ENCODE measurements at places on chromosomes 16 and 17.

- no peak for DNase-seq
Measured at GRCh38 chr17:76382803-76383545, 1.4 kb upstream of the SPHK1 start.

GRCh38 chr16:57163842-57164241, 22.0 kb downstream of the PSME3IP1 start:
- no peak for DNase-seq

- DNase-seq, result no peak
Measured at GRCh38 chr16:12168074-12169000, 191.8 kb downstream of the SNX29 start.

GRCh38 chr17:2057175-2057759, 2.4 kb downstream of the HIC1 start:
- no peak for DNase-seq

GRCh38 chr16:87323727-87324410, 6.7 kb upstream of the C16orf95 start:
- DNase-seq, result no peak

DNA sequence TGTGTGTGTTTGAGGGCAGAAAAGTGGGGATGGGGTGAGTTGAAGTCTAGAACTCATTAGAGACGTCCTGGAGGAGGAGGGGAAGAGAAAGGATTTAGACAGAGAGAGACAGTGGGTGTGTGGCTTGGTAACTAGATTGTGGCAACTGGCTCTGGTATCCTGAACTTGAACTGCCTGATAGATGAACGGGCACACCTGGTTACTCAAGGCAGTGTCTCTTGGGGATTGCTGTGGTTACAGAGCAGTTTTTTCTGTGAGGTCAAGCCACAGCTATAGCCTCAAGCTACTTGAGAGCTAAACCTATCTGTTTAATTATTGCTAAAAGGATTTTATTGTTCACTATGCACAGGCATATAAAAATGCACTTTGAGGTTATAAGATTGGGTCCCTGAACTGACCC, 29.8 kb upstream of the MYH2 start:
- DNase-seq, result no peak

- no peak for DNase-seq
Measured at GRCh38 chr17:36205637-36206485, 5.0 kb upstream of the CCL4L2 start.

GRCh38 chr16:27374221-27374803, 27.7 kb upstream of the IL21R start:
- no peak for DNase-seq

DNA sequence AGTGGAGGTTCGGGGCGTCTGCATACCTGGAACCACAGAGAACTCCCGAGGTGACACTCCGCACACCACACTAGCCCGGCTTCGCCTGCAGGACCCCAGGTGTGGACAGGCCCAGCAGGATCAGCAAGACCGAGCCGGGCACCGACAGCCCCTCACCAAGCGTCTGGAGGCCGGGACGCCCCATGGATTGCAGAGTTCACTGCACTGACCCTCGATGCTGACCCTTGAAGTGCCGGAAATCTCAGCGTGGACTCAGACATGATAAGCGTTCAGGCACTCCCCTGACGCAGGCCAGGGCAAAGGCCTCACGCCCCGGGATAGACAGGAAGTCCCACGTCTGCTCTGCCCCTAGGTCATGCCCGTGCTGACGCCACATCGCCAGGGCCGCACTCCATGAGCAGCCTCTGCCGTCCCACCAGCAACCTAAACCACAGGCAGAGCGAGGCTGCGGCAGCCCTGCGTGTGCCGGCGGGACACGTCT, 26.0 kb downstream of the ACSF3 start:
- no peak for DNase-seq

GRCh38 chr17:8069587-8069860, 18.0 kb downstream of the ALOX12B start:
- no peak for DNase-seq

GRCh38 chr17:81254955-81255717, 16.0 kb downstream of the NDUFAF8 start:
- peak; percentile 92 for DNase-seq

GRCh38 chr16:86609115-86609514, 30.8 kb downstream of the FOXL1 start:
- no peak for DNase-seq

DNA sequence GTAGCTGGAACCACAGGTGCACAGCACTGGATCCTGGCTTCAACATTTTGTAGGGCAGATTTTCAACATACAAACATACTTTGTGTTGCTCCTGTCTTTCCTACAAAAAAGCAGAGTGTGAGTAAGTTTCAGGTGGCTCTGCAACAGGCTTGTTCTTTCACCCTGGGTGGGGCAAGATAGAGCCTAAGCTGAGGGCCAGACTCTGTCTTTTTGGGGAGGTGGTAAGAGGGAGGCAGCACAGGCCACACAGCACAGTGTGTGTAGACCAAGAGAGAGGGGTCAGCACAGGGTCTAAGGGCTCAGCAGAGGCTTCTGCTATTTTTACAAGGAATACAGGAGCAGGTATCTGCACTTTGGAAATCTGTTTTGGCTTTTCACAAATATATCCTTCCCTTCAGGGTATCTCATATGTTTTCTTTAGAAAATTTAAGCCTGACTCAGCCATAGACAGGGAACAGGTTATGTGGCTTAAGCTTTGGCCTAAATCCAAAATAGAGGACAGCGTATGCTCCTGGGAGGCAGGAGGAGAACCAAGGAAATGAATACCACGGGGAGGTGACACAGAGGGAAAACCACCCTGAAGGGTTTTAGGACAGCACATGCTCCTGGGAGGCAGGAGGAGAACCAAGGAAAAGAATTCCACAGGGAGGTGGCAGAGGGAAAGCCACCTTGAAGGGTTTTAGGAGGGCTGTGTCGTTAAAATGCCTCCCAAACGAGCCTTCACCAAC, 21.6 kb downstream of the EMC8 start:
- no peak for DNase-seq

- DNase-seq, result no peak
Measured at GRCh38 chr17:45942284-45942683, 47.9 kb downstream of the MAPT start.

DNA sequence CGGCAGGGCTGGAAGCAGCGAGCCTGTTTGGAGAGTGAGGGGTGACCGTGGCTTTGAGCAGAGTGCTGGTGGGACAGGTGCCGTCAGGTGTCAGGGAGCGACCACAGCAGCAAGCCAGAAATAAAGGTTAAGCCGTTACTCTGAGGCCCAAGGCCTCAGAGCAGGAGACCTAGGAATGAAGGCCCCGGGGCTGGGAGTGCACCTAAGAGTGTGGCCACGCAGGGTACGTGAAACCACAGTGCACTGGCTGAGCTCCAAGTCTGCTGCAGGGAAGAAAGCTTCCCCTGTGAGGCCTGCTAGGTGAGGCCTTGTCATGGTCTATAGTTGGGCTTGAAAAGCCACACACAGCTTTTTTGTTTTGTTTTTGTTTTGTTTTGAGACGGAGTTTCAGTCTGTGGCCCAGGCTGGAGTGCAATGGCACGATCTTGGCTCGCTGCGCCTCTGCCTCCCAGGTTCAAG, 8.7 kb downstream of the CLUAP1 start:
- no peak for DNase-seq

- DNase-seq, result no peak
Measured at GRCh38 chr16:50972876-50973275, 178.2 kb downstream of the SALL1 start.

DNA sequence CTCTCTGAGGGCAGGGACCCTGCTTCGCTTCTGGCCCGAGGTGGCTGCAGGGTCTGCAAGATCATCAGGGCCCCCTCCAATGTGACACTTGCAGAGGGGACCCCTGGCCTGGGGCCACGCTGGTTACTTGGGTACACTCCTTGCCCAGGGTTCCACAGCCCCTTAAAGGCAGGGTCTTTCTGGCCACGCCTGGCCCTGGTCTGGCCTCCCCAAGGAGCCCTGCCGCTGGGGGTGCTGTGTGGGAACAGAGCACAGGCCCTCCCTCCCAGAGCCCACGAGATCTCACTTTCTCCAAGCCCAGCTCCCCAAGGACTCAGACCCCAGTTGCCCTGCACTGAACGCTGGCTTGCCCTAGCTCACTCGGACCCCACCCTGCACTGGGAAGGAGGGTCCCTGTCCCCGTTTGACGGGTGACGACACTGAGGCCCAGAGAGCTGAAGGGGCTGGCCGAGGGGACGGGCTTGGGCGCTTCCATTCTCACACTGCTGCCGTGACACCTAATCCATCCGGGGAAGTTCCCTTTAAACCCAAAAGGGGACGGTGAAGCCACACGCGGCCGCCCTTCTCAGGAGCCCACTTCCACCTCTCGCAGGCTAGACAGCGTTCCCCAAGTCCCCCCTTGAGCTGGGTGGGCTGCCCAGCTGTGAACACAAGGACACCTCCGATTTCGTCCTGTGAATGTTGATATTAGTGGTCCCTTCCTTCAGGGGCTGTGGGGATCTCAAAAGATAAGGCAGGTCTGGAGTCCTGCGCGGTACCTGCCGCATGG, 26.9 kb upstream of the OSGIN1 start:
- no peak for DNase-seq

DNA sequence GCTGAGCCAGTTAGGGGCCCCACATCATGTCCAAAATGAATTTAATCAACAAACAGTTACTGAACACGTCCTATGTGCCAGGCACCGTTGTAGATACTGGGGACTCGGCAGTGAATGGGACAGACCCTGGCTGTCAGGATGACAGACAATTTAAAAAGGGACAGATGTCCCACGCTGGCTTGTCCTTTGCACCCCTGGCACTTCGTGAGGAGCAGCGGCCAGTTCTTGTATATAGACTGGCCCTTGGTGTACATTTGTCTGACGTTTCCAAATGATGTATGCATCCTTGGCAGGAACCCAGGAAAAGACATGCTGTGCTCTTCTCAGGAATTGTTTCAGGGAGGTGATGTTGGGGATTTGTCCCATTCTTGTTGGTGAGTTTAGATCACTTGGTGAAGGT, 21.1 kb downstream of the IL4R start:
- DNase-seq, result no peak

DNA sequence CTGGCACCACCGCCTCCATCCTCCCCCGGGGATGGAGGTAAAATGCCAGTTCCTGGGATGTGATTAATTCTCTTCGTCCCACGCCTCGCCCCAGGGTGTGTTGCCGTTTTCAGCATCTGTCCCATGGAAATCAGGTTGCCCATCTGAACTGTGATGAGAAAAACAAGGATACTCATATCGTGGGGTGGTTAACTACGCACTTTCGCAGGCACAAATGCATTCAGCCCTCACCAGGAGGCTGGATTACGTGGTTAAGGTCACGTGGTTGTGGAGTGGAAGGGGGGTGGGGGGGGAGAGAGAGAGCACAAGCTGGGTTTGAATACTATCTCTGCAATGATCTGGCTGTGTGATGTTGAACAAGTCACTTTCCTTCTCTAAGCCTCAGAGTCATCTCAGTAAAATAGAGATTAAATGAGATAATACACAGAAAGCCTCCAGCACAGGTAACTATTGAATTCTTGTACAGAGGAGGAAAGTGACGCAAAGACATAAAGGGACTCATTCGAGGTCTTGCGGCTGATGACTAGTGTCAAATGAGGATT, 74.7 kb downstream of the BMERB1 start:
- DNase-seq, result no peak

All from NCI-H1417 treated with DMSO at 0.1 percent for 48 hours (cell line).